IMR-90 (cell line): ENCODE measurements at places on chromosomes 6 and 20.

- peak; percentile 82 for DNase-seq
These were observed at the start of gene BCL2L1 for GRCh38 chr20:31722257-31723068. TSS of gene BCL2L1 (minus strand) at chr20:31722868. CDS start at chr20:31722218, 650 bp downstream.

GRCh38 chr20:61628901-61629601 lies 377.0 kb downstream of the CDH4 start:
- no peak for DNase-seq

GRCh38 chr20:60102665-60103210 lies 144.5 kb downstream of the CDH26 start:
- DNase-seq = no peak

DNA sequence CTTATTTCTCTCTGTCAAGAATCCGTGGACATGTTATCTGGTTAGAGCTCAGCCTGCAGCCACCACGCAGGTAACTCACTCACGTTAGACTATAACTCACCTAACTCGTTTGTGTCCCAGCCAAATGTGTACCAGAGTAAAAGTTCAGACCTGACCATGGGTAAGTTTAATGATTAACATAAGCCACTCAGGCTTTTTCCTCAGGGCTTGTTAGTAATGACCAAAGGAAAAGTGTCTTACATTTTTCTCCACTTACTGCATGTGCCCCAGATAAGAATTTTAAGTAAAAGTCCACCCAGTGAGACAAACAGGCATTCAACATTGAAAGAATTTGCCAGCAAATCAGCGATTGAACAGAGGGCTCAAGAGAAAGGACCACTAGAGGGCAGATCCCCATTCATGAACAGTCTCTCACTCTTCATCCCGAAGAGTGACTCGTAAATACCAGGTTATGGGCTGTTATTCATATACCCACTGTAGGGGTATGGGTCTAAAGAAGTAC lies at the start of gene PKHD1:
TSS of gene PKHD1 (minus strand) at position 116 of the 502 bp plus-strand sequence. CDS start 2,680 bp downstream, outside the sequence.
- peak; percentile 13 for DNase-seq

DNA sequence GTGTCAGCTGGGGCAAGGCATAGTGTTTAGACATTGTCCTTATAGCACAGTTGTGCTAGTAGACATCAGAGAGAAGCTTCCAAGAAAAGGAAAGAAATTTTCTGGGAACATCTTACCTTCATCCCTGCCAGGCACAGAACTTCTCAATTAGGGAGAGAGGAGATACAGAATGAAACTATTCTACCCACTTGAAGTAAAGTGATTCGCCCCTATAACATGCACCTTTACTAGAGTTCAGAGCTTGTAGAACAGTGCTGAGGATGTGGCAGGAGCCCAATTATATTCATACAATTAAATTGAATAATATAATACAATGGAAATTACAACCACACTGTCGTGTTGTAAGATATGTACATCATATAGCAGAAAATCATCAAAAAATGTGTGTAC lies 1063.9 kb upstream of the CITED2 start:
- DNase-seq = peak; percentile 29

- no peak for DNase-seq
These were observed 24.3 kb upstream of the LSM14B start for GRCh38 chr20:62097881-62098407.

GRCh38 chr20:51470907-51471411 lies 71.6 kb downstream of the NFATC2 start:
- no peak for DNase-seq

- no peak for DNase-seq
These were observed 113.3 kb downstream of the TCP11 start for GRCh38 chr6:35027807-35028206.

- peak; percentile 91 for DNase-seq
These were observed 51.1 kb downstream of the ARID1B start for GRCh38 chr6:156828280-156828703.

GRCh38 chr6:19845266-19846041 lies 8.3 kb downstream of the ID4 start:
- peak; percentile 58 for DNase-seq
